Activated CD4-positive, alpha-beta memory T cell treated with anti-CD3 and anti-CD28 coated beads, Interleukin-2, amount 10 ng/mL, durations not matched to agents 7 days and 5 days (primary cell): ENCODE measurements at places on chromosomes 6 and 20. TPM values are rescaled to one million over a fixed set of nuclear protein-coding genes. Genes with fewer than 3 reads are reported as not detected.

- DNase-seq, result no peak
Observed at GRCh38 chr6:33705955-33706725, 5.4 kb downstream of the UQCC2 start.

Gene MDFI
- total RNA-seq, result not detected

Gene SLC35D3
- total RNA-seq, result 0.13 TPM

Gene TOMM34
- total RNA-seq, result 16.4 TPM

- no peak for DNase-seq
Observed at GRCh38 chr6:135226537-135226936, 45.4 kb downstream of the MYB start.

Gene FABP7
- not detected for total RNA-seq

DNA sequence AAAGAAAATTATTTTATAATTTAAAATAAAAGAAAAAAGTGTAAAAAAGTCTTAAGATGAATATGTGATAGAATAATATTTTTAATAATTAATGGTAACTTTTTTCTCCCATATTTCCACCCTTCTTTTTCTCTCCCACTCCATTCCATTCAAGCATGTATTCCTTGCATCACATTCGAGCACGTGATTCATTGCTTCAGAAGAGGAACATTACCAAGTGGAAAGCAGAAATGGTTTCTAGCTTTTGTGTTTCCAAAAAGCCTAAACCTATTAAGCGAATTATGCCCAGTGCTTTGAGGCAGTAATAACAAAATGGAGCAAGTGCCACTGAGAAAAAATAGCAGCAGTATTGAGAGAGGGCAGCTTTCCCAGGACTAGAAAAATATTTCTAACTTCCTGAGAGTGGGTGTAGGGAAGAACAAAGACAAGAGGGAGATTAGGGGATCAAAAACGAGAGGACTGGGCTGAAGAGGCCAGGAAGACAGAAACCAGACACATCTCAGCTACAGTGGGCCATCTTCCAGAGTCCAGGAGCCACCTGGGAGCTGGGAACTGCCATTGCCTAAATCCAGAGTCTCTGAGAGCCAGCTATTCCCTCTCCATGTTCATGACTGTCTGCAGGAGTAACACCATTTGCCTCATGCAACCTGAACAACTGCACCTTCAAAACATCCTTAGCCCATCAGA, 15.0 kb upstream of the AKIRIN2 start:
- no peak for DNase-seq

DNA sequence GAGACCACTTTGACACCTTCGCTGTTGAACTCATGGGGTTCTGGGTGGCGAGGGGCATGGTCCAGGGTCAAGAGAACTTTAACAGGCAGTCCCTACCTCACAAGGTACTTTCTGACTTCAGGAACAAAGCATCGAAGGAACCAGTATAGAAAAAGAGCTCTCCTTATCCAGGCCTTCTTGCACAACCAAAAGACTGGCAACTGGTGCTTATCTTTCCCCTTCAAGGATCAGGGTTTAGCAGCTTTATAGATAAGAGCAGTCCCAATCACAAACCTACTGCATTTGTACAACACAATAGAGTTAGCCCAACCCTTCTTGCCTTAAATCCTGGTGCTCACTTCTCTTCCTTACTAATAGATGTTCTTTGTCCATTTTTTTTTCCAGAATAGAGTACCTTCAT, 116.3 kb downstream of the SNX5 start:
- no peak for DNase-seq

GRCh38 chr6:127716465-127716864, 139.5 kb downstream of the C6orf58 start:
- no peak for DNase-seq

Gene KIF16B
- 8.9 TPM for total RNA-seq
